ENCODE measurements at places on chromosomes 13 and 19.
A peak's percentile ranks its signal among the peaks of the same experiment; 100 is the strongest.

GRCh38 chr13:26390203-26390602, 136.3 kb downstream of the CDK8 start:
- DNase-seq = no peak

DNA sequence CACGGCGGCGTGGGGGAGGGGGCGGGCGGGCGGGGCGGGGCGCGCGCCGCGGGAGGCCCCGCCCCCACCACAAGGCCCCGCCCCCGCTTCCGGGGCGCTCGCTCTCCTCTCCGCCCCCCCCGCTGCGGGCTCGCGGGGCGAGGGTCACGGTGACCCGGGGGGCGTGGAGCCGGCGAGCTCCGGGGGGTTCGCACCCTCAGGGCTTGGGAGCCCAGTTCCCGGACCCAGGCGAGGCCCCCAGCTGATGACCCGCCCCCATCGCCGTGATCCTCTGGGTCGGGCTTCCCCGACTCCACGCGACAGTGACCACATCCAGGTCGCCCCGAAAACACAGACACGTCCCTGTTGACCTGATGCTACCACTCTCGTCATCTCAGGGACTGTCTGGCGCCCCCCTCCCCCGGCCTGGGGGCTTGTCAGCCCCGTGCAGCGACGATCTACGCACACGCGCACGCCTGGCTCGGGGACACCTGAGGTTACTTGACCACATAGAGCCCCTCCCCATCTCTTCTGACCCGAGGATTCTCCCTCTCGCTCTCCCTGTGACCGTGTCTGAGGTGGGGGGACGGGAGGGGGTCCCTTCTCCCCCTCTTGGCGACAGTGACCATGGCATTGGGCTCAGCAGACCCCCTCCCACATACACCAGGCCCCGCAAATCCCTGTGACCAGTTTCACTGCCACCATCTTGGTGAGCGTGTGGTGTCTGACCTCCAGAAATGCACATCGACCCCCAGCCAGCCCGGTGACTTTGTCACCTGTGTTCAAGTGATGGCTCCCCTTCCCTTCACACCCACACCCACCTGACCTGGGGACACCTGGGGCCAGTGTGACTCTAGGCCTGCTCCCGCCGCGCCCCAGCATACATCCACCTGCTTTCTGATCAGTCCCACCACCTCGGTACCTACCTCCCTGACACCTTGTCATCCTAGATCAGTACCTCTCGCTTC, 670 bp downstream of the MAP2K7 start:
- peak; percentile 58 for DNase-seq

DNA sequence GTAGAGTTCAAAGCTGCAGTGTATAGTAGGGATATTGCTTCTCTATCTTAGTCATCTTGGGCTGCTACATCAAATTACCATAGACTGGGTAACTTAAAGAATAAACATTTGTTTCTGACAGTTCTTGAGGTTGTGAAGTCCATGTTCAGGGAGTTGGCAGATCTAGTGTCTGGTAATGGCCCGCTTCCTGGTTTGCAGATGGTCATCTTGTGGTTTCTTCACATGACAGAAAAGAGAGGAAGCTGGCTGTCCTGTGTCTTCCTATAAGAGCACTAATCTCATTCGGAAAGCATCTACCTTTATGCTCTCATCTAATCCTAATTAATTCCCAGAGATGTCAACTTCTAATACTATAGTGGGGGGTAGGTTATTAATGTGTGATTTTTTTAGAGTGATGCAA, 6.2 kb downstream of the ZNF763 start:
- no peak for DNase-seq

GRCh38 chr13:50991579-50992521, 82.3 kb downstream of the RNASEH2B start:
- DNase-seq = no peak

GRCh38 chr19:18637673-18638630, 1.1 kb downstream of the KLHL26 start:
- no peak for DNase-seq

GRCh38 chr19:21101521-21102242, 19.7 kb downstream of the ZNF714 start:
- DNase-seq = no peak

DNA sequence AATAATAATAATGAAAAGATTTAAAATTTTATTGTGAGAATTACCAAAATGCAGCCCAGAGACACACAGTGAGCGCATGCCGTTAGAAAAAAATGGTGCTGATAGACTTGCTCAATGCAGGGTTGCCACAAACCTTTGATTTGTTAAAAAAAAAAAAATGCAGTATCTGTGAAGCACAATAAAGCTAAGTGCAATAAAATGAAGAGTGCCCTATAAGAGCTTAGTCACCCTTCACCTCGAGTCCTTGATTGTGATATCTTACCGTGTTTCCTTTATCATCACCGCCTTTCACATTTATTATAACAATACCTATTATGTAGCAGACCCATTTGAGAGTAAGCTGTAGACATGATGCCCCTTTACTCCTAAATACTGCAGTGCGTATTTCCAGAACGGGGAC, 83.2 kb downstream of the SLC6A16 start:
- DNase-seq = no peak

DNA sequence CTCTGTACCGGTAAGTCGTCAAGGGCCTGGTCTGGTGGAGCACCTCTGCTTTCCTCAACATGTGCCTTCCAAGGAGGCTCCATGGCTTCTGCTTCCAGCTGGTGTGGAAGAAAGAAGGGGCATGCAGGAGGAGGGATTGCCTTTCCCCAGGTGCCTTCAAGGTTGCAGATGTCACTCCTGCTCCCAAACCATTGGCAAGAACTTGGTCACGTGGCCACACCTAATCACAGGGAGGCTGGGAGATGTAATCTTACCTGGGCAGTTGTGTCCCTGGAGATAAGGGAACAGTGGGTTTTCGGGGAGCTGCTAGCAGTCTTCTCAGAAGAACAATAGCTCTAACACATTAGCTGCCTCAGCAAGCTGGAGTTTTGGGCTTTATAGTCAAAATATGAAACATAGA, 9.7 kb upstream of the GPR18 start:
- DNase-seq = no peak

DNA sequence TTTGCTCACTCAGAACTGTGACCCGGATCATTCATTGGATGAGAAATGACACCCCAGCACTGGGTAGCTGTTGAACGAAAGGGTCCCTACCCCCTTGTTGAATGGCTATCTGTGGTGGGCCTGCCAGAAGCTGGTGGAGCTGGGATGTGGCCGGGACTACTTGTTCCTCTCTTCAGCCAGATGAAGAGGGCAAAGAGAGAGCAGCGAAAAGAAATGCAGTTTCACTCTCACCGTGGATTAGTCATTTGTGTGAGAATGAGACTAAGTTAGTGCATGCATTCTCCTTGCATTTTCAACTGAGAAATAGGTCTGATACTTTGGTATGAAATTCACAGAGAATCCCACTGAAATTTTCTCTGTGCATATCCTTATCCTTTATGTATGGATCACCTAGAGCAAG, 553.1 kb downstream of the IRS2 start:
- no peak for DNase-seq

DNA sequence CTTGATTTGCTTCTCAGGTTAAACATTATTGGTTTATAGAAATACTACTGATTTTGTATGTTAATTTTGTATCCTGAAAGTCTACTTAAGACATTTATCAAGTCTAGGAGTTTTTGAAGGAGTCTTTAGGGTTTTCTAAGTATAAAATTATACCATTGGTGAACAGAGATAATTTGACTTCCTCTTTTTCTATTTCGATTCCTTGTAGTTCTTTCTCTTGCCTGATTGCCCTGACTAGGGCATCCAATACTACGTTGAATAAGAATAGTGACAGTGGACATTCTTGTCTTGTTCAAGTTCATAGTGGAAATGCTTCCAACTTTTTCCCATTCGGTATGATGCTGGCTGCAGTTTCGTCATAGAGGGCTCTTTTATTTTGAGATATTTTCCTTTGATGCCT, 807.5 kb upstream of the SLC10A2 start:
- no peak for DNase-seq

GRCh38 chr19:57099199-57099661, 20.6 kb upstream of the USP29 start:
- DNase-seq = peak; percentile 20

GRCh38 chr13:29499506-29500165, 95.9 kb downstream of the SLC7A1 start:
- DNase-seq = no peak

DNA sequence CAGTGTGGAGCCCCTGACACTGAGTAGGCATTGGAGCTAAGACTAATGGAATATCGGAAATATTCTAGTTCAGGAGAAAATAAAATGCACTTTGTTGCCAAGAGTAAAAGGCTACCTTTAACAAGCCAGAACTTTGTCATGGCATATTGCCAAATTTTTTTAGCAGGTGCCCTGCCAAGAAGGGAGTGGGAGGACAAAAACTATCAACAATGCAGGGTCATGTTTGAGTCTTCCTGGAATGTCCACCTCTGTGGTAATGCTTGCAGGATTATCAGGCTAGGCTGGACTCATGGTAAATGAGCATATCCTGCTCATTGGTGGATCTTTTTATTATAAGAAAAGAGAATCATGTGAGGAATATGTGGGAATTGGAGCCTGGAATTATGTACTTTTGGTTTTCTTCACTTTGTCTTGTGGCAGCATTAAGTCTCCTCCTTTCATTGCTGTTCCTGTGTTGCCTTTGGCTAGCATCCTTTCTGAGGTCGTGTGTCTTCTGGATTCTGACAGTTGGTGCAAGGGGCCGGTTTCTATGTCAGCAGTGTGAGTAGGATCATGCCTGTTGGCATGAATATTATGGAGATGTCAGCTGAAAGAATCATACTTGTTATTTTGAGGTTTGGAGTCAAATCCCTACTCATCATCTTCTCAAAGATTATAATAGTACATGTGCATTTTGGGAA, 122.9 kb upstream of the SPRY2 start:
- no peak for DNase-seq

DNA sequence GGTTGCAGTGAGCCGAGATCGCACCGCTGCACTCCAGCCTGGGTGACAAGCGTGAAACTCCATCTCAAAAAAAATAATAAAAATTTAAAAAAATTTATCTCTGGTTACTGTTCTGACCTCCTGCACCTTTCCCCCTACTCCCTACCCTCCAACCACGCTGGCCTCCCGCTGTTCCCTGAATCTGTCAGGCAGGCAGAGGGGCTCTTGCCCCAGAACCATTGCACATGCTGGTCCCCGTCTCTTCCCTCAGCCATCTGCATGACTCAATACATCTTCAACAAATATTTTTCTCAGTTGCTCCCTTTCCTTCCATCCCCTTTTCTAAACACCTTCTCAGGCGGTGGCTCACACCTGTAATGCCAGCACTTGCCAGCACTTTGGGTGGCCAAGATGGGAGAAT, 1.1 kb upstream of the FAM187B start:
- no peak for DNase-seq

- no peak for DNase-seq
Measured at GRCh38 chr19:48596679-48597465, 9.7 kb upstream of the SPACA4 start.

DNA sequence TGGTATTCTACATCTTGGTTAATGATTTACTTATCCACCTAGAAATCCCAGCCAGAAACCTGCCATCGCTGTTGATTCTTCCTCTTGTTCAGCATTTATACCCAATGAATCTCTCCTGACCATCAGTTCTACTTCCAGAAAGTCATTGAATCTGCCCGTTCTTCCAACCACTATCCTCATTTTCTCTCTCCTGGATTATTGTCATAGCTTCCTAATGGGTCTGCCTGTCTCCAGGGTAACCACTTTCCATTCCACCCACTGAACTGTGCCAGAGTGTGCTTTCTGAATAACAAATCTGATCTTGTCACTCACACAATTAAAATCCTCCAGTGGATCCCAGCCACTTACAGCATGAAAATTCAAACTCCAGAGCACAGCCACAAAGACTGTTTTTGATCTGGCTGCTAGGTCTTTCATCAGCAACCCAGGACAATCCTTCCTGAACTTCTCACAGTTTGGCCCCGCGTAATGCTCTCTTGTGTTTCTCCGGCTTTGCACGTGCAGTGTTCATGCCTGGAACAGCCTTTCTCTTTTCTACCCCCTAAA, 330.6 kb downstream of the SPRY2 start:
- no peak for DNase-seq

DNA sequence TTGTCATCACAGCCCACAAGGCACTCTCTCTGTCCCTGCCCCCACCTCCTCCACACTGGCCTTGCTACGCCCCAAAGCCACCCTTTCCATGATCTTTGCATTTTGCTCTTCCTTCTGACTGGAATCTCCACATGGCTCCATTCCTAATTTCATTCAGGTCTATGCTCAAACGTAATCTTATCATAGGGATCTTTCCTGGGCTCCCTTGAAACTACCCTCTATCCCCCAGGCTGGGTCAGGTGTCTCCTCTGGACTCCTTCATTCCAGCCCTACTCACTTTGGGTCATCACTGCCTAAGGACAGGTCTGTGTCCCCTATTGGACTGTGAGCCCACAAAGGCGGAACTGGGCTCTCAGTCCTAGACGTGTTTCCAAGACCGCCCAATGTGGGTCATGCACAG, 3.1 kb downstream of the GEMIN7 start:
- DNase-seq = no peak

- no peak for DNase-seq
Measured at GRCh38 chr19:52007451-52007805, 583 bp downstream of the ZNF615 start.

GRCh38 chr13:110277357-110277975, 29.5 kb downstream of the COL4A1 start:
- no peak for DNase-seq

GRCh38 chr19:16077984-16078758, 1.9 kb downstream of the TPM4 start:
- no peak for DNase-seq

GRCh38 chr19:13146763-13147563, 3.2 kb downstream of the STX10 start:
- DNase-seq = no peak

GRCh38 chr19:13920940-13921747, 15.1 kb downstream of the CC2D1A start:
- DNase-seq = no peak

DNA sequence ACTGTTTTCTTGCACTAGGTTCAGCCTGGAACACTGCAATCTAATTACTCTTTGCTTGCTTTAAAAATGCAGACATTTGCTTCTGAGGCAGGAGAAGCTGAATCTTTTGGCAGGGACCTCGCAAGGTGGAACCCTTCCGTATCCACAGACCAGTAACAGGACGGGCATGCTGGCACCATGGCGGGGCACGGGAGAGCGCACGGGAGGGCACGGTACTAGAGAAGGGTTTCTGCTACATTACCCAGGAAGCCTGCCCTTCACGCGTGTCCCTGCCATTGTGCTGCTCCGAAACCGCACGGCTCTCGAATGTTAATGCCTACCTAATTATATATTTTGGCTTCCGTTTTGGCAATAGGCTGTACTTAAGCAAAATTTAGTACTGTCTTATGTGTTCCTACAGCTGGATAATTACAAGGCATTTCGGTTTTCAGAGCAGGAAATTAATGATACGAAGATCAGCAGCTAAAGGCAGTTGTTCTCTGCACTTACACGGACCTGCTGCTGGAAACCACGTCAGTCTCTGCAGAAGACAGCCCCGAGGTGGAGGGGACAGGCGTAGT, 430.4 kb downstream of the IRS2 start:
- no peak for DNase-seq

GRCh38 chr13:97569841-97570240, 135.9 kb downstream of the RAP2A start:
- no peak for DNase-seq

- DNase-seq = peak; percentile 87
Measured at GRCh38 chr19:42295831-42296525, 6.0 kb upstream of the PRR19 start.
